GM23248 (cell line): ENCODE measurements at places on chromosomes 16 and 17. TPM values are rescaled to one million over a fixed set of nuclear protein-coding genes. Genes with fewer than 3 reads are reported as not detected.

CEP95 gene
- 14.2 and 17.5 TPM in 2 replicates for polyA plus RNA-seq

MPP3 gene
- 4.8 and 6.6 TPM in 2 replicates for polyA plus RNA-seq

GDPD1 gene
- 0.40 and 0.86 TPM in 2 replicates for polyA plus RNA-seq

KLHL10 gene
- polyA plus RNA-seq, result 0.09 TPM in 2 replicates

CCL16 gene
- polyA plus RNA-seq, result not detected in 2 replicates

GRAP gene
- not detected in 2 replicates for polyA plus RNA-seq

PIGL gene
- polyA plus RNA-seq, result 13.3 and 15.4 TPM in 2 replicates

IGF2BP1 gene
- polyA plus RNA-seq, result 5.6 and 8.1 TPM in 2 replicates

C16orf92 gene
- polyA plus RNA-seq, result not detected in 2 replicates

CCDC137 gene
- 22.0 and 22.8 TPM in 2 replicates for polyA plus RNA-seq

SUPT4H1 gene
- polyA plus RNA-seq, result 88.7 and 92.1 TPM in 2 replicates

SLC13A5 gene
- polyA plus RNA-seq, result not detected in 2 replicates

LGALS9B gene
- not detected in 2 replicates for polyA plus RNA-seq

HS3ST6 gene
- not detected in 2 replicates for polyA plus RNA-seq

SAMD14 gene
- polyA plus RNA-seq, result 1.3 TPM in 2 replicates

PRR35 gene
- polyA plus RNA-seq, result not detected in 2 replicates

SPNS1 gene
- 41.3 and 46.9 TPM in 2 replicates for polyA plus RNA-seq

CLDN7 gene
- polyA plus RNA-seq, result 1.7 and 2.3 TPM in 2 replicates

SLC6A4 gene
- polyA plus RNA-seq, result 0.03 and 0.05 TPM in 2 replicates

STAT5A gene
- 6.7 and 6.8 TPM in 2 replicates for polyA plus RNA-seq

B4GALNT2 gene
- polyA plus RNA-seq, result not detected in 2 replicates

MILR1 gene
- polyA plus RNA-seq, result 6.3 and 6.5 TPM in 2 replicates

AHSP gene
- not detected in 2 replicates for polyA plus RNA-seq

CCL3 gene
- polyA plus RNA-seq, result not detected in 2 replicates

KRTAP3-2 gene
- not detected in 2 replicates for polyA plus RNA-seq

EFCAB5 gene
- 0.41 and 0.62 TPM in 2 replicates for polyA plus RNA-seq

PDILT gene
- not detected in 2 replicates for polyA plus RNA-seq

HOXB6 gene
- polyA plus RNA-seq, result 6.2 and 6.6 TPM in 2 replicates

CDH11 gene
- 263 and 264 TPM in 2 replicates for polyA plus RNA-seq

KCTD19 gene
- polyA plus RNA-seq, result not detected in 2 replicates

CX3CL1 gene
- not detected in 2 replicates for polyA plus RNA-seq

RNU2-1 gene
- polyA plus RNA-seq, result 3.7 and 5.0 TPM in 2 replicates

ZG16 gene
- polyA plus RNA-seq, result not detected in 2 replicates

ADAM11 gene
- 0.09 and 0.20 TPM in 2 replicates for polyA plus RNA-seq

CACNG3 gene
- not detected in 2 replicates for polyA plus RNA-seq

ARHGAP44 gene
- 0.33 and 0.57 TPM in 2 replicates for polyA plus RNA-seq

C17orf113 gene
- not detected in 2 replicates for polyA plus RNA-seq

EFCAB13 gene
- polyA plus RNA-seq, result 0.98 and 1.2 TPM in 2 replicates

KRT16 gene
- polyA plus RNA-seq, result 0.90 and 1.2 TPM in 2 replicates

SDR42E2 gene
- not detected in 2 replicates for polyA plus RNA-seq

C17orf67 gene
- 1.2 TPM in 2 replicates for polyA plus RNA-seq

MLKL gene
- 10.0 and 10.4 TPM in 2 replicates for polyA plus RNA-seq

PRAC2 gene
- polyA plus RNA-seq, result not detected in 2 replicates

RGS9 gene
- 0.76 TPM in 1 of 2 replicates, not detected in the other for polyA plus RNA-seq
